ENCODE measurements at places on chromosomes 3 and 15.

DNA sequence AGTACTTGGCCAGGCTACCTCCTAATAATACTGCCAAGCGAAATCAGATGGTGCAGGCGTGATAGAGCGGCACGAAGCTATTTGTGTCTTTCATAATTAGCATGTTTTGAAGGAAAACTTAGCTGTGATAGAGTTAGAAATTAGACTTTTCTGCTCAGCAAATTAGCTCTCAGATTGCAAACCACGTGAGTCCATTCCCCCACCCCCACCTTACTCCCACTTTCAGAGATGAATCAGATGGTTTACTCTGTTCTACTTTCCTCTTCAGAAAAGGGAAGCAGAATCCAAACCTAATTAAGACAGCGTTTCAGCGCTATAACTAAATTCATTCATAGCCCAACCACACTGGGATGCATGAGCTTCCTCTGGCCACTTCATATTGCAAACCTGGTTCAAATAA lies 214.6 kb downstream of the SLCO3A1 start:
- peak; percentile 67 for DNase-seq

GRCh38 chr15:68606375-68606774 lies 27.6 kb downstream of the CORO2B start:
- DNase-seq = no peak

DNA sequence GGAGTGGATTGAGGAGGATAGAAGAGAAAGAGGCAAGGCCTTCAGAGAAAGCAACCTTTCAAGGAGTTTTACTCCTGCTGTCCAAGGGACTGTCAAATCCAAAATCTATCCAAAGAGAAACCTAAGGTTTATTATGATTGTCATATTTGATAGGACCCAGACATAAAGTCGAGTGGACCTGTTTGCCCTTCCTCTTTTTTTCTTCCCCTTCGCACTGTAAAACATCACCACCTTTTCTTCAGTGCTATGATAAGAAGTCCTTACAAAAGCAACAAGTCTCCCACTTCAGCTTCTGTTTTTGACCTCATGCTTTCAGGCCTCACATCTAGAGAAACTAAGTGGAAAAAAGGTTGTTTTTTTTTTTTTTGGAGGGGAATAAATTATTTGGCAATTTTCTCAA lies 73.0 kb downstream of the TRPC1 start:
- DNase-seq = no peak

DNA sequence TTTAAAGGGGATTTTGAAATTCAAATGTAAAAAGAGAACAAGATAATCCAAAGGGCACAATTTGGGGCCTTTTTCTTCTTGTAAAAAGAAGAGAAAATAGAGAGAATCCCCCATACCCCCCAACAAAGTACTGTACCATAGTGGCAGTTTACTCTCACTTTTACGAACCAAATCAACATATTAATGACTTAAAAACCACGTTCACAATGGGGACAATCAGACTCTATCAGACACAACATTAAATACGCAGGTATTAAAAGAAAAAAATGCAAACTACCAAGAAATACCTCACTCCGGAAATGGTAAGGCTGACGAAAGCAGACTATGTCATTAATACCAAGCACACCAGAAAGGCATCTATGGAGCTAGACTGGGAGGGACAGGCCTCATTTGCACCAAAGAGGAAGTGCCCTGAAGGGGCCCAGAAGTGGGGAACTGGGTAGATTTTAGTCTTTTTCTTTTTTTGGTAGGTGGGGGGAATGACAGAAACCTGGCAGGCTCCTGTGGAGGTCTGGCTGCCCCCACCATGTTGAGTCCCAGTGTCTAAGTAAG lies 134.3 kb downstream of the TIGIT start:
- DNase-seq = no peak

GRCh38 chr3:16089521-16089920 lies 85.0 kb upstream of the GALNT15 start:
- no peak for DNase-seq

DNA sequence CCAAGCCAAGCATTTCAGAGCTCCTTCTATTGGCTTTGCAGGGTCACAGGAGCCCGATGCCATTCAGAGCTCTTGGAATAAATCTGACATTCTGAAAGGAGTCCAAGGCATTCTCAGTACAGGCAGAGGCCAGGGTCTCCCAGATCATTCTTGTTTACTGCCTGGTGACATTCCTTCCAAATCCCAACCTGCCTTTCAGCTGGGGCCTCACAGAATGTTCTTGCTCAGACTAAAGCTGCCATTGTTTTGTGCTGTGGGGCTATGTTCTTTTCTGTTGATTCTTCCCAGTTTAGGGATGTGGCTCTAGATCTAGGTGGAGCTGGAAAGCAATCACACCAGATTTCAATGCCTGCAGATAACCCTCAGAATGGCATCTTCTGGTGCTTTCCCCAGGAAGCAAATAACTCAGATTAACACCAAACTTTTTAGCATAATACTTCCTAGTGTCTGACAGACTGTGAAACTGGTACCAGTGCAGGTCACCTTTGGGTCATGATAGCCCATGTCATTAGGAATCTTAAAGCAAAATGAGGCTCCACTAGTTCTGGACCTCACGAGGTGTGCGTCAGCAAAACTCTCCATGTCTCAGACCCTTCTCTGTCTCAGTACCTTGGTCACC lies 166.9 kb downstream of the CHST2 start:
- DNase-seq = no peak

DNA sequence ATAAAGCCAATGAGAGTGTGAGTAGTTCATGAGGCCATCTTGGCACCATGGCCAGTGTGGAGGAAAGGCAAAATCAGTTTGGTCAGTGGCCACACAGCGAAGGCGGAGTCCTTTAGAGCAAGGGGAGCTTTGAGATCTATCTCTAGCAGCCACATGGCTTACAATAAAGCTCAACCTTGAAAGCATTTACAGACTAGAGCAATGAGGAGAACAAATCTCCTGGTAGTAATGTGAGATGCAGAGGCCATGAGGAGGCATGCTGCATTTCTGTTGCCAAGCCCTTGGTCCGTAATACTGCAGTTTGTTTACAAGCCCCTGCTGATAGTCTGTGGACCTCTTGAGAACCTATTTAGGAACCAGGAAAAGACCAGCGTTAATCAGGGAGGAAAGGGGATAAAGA lies 381.5 kb upstream of the C2CD4B start:
- DNase-seq = no peak

- no peak for DNase-seq
Observed at GRCh38 chr3:100525753-100526612, 33.6 kb downstream of the TMEM45A start.

DNA sequence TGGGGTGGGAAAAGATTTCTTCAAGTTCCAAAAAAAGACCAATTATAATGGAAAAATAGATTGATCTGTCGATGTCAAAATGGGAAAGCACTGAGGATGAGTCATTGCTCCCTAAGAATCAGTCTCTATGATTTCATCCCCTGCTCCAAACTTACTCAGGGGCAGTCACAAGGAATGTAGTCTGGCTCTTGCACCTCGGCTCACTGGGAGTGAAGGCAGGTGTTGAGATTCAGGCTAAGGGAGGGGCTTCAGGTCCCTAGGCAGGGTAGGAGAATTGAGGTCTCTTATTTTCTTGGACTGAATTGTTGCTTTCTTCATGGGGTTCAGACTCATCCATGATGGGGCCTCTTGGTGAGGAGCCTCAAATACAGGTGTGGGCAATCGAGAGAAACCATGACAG lies 14.2 kb downstream of the ESYT3 start:
- DNase-seq = no peak

DNA sequence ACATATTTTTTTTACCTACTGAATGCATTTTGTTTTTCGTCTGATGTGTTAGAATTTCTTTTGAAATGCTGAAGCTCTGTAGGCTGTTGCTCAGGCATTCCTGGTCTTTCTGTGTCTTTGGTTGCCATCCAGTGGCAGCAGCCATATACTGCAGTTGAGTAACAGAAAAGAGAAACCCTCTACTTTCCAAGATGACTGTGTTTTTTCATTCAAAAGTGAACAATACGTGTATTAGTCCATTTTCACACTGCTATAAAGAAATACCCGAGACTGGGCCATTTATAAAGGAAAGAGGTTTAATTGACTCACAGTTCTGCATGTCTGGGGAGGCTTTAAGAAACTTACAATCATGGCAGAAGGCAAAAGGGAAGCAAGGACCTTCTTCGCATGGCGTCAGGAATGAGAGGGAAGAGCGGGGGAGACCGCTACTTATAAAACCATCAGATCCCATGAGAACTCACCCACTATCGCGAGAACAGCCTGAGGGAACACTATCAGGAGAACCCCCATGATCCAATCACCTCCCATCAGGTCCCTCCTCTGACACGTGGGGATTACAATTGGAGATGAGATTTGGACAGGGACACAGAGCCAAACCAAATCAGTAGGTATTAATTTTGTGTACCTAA lies 4.7 kb upstream of the GOLGA8B start:
- peak; percentile 87 for DNase-seq

DNA sequence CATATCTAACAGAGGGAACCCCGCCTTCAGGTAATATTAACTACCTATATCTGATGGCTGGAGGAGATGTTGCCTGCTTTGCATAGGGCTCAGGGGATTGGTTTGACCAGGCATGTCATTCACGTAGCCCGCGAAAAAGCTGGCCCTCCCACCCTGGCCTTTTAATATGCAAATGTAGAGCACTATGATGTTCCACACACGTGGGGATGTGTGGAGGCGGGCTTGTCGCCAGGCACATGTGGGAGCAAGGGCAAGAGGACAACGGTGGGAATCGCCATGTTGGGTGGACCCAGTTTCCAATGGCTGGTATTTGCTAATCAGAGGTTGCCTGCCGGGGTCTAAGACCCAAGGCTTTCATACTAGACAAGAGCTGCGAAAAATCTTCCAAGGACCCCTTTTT lies 469.8 kb downstream of the ZPLD1 start:
- DNase-seq = no peak

DNA sequence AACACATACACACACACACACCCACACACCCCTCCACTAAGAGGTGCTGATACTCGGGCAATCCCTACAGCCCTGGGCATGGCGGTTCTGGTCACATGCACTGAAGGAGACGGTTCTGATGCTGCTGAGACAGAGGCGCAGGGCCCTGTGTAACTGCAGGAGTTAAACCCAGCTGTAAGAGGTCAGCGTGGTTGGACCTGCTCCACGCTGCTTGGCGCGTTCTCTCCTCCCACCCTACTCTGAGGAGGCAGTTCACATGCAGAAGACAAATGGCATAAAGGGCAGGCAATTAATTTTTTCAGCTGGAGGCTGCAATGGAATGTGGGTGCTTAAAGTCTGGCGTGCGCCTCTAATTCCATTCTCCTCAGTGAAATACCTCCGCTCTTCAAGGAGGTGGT lies 35.2 kb downstream of the GRK7 start:
- no peak for DNase-seq

- no peak for DNase-seq
Observed at GRCh38 chr3:23115171-23115877, 87.8 kb upstream of the UBE2E2 start.

DNA sequence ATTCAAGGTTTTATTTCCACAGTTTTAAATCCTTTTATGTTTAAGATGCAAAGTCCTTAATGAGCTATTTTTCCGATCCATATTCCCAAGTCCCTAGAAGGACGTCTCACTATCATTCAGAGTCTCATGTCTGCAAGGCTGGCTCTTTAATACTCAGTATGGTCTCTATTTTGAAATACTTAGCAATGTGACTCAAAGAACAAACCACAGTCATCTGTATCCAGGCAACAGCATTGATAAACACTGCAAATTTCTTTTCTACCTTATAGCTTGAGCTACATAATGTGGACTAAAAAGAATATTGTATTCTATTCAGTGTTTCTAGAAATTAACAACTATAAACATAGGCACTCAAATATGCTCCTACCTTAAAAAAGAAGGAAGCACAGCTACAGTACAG lies 588.3 kb upstream of the NAALADL2 start:
- no peak for DNase-seq

GRCh38 chr15:70795311-70795665 lies 31.9 kb upstream of the UACA start:
- DNase-seq = no peak

DNA sequence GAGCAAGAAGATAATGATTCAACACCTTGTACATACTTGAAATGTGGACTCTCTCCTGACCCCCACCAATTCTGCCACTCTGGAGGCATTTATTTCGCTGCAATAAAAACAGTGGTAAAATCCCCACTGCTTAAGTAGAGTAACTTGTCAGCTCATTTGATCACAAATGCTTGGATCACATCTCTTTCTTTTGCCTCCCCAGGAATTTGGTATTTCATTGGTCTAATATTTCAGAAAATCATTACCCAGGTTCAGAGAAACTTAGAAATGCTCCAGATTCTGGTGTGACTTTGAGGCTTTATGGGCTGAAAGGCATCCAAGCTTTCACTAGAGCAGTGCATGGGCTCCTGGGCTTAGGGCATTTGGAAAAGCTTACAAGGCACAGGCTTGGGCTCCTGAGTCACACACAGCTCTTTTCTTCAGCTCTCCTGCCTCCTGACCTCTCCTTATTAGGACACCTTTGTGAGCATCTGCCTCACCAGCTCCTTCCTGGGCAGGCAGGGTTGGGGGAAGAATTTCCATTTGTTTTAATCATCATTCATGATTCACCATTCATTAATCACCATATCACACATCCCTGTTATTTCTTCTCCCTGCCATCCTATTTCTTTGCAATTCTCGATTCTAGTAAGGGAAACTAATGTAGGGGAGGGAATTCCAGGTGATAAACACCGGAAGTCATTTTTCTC lies 22.5 kb downstream of the CDCP1 start:
- no peak for DNase-seq

DNA sequence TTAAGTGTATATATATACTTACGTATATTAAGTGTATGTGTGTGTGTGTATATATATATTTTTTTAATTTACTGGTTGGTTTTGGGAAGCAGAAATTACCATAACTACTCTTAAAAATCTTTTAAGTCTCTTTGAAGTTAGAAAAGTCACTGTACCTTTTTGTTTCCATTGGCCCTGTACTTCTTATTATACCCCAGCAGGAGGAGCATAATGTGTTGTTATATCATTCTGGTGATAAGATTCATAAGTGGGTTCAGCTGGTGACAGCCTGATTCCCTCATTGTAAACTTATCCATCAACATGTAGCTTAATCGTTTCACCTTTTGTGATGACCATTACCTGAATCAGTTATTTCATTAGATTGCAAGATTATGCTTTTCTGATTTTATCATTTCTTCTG lies 30.8 kb downstream of the MLH1 start:
- DNase-seq = no peak

GRCh38 chr15:80585544-80586018 lies 109.5 kb upstream of the ABHD17C start:
- no peak for DNase-seq

GRCh38 chr3:147431751-147432150 lies 22.6 kb downstream of the ZIC1 start:
- DNase-seq = no peak

GRCh38 chr3:187085021-187085666 lies 54.2 kb downstream of the RPL39L start:
- DNase-seq = no peak

Measured in Ammon's horn (tissue), 1 donor.